ENCODE measurements at places on chromosomes 4 and X.
A peak's percentile ranks its signal among the peaks of the same experiment; 100 is the strongest.

DNA sequence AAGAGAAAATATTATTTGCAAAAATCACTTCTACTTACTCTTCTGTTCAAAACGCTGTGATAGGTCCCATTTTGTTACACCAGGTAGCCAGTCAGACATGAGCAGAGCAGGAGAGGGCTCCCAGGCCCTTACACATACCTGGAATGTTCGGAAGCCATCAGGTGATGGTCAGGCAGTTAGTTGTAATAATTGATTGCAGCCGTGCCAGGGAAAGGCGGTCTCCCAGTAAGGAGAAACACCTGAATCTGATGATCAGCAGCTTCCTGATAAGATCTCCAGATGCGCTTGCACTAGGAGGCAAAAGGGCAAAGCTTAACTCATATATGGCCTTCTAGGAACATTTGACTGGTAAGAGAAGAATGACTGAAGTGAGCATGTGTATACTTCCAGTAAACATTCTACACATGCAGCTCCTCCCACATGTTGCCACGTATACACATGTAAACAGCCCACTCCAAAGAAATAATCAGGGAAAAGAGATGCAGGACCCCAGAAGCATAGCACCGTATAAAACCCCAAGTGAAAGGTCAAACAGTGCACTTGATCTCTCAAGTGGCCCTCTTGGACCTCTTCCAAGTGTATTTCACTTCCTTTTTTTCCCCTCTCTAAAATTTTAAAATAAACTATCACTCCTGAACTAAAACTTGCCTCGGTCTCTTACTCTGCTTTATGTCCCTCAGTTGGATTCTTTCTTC is 1338.0 kb downstream of the FSTL5 start:
- DNase-seq = no peak

DNA sequence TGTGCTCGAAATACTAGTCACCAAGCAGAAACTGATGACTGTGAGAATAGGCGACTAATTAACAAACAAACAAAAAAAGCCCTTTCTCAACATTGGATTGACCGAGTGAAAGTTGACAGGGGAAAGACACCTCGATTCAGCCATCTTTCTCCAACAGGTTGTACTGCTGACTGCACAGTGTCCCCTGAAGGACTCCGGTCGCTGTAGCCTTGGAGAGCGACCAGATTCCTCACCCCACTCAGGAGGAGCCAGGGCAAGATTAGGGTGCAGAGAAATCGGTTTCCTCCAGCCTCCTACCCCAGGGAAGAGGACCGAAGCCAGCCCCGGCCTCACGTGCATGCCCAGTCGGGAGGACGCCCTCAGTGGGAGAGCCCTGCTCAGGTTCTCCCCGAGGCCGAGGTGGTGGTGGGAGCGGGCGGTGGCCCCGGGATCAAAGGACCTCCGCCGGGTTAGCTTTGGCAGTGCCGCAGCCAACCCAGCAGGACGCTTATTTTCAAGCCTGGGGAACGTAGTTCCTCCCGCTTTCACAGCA is 1.1 kb upstream of the RAP1GDS1 start:
- DNase-seq = peak; percentile 62

DNA sequence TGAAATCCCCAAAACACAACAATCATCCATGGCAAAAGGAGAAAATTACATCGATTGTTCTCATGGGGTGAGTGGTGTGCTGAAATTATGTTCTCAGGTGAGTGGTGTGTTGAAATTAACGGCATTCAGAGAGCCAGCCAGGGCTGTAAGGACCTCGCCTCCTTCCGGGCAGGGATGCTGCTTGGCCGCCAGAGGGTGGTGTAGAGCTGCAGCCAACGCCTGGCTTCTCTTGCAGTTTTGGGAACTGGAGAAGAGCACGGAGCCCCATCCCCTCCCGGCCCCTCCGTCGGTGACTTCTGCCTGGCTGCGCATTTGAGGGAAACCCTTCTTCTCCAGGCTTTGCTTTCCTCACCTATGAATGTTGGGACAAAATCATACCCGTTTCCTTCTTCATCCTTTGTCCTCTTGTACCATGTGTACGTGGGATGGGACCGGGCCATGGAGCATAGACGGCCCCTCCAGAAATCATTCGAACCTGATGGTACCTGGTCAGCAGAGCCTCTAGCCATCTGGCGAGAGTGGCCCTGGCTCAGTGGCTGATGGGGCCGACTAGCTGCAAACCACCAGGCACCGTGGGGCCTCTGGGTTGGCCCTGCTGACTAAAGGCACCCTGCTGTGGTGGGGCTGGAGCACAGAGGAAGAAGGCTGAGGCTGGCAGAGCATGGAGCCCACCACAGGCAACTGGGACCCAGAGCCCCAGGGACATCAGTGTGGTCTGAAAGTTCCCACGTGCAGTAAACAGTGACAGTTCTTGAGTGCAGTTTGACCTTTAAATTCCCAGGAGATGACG is 28.4 kb downstream of the TRMT44 start:
- peak; percentile 84 for DNase-seq

GRCh38 chr4:139921429-139922184 is 232.4 kb downstream of the MAML3 start:
- DNase-seq = no peak

DNA sequence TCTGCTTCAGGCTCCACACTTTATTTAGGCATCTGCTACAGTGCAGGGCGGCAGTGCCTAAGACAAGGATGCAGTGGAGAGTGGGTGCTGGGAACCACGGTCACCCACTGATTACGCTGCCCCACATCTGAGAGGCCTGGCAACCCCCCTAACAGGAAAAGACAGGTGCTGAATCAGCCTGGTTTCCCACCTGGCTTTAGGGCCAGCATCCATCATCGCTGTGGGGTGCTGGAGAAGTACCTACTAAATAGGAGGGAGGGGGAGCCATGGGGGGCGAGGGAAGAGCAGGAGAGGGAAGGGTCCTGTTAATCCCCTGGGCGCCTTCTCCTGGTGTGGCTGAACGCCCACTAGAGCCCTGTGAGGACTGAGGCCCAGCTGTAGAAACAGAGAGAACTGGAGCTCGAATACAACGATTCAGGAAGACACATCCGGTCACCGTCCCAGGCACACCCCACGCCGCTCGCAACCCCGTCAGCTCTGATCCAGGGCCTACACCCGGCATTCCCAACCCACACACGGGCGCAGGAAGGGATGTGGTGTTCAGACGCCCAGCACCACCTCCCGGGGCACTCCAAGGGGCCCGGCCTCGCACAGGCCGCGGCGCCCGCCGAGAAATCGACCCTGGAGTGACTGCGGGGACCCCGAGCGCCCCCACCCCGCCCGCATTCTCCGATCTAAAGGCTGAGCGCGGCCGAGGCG is 554 bp downstream of the DCTD start:
- DNase-seq = peak; percentile 45

- no peak for DNase-seq
Observed at GRCh38 chrX:125003746-125004446, 315.8 kb upstream of the TEX13C start.

DNA sequence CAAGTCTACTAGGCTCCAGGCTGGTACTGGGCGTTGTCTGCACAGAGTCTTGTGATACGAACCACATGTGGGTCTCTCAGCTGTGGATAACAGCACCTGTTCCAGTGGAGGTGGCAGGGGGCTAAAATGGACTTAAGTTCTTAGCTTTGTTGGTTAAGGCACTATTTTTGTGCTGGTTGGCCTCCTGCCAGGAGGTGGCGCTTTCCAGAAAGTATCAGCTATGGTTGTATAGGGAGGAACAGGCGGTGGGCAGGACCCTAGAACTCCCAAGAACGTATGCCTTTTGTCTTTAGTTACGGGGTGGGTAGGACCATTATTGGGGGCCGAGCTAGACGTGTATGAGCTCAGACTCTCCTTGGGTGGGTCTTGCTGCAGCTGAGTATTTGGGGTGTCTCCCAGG is 1138.4 kb downstream of the PCDH19 start:
- DNase-seq = peak; percentile 43

- DNase-seq = no peak
Observed at GRCh38 chr4:7625071-7625470, 190.3 kb upstream of the PSAPL1 start.

GRCh38 chrX:68830419-68831404 is 1.9 kb downstream of the EFNB1 start:
- peak; percentile 22 for DNase-seq

DNA sequence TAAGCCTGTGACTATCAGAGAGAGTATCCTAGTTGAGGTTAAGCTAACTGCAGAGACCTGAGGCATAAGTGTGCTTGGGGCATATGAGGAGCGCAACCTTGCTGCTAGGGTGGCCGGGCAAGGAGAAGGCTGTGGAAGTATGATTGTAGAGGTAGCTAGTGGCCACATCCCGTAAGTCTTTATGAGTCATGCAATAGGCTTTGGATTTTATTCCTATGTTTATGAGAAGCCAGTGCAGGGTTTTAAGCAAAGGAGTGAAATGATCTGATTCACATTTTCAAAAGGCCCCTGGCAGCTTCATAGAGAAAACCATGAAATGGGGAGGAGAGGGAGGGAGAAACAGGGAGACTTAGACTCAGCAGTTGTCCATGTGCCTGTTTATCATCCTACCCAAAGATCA is 92.1 kb upstream of the WDFY3 start:
- DNase-seq = no peak

Measured in H9 (cell line).